ENCODE measurements at places on chromosomes 13 and 19. TPM values are rescaled to one million over a fixed set of nuclear protein-coding genes. Genes with fewer than 3 reads are reported as not detected.

GRCh38 chr19:3192228-3192635, 6.5 kb downstream of the NCLN start:
- peaks cover 6% of the 10 kb centered on the region for H3K4me1 ChIP-seq
- H3K27me3 ChIP-seq: no peaks in the 10 kb centered on the region
- DNase-seq: no peak
- no peak overlapping the region for H3K4me3 ChIP-seq
- H3K27ac ChIP-seq: no peak overlapping the region
- peaks cover 5% of the 10 kb centered on the region for H3K36me3 ChIP-seq

- H3K27ac ChIP-seq: no peak overlapping the region
- no peaks in the 10 kb centered on the region for H3K36me3 ChIP-seq
- no peak for DNase-seq
- H3K27me3 ChIP-seq: no peaks in the 10 kb centered on the region
Observed at GRCh38 chr19:5863030-5863665, 7.2 kb downstream of the FUT5 start.

GRCh38 chr19:8109455-8109854, 39.9 kb downstream of the FBN3 start:
- no peak for DNase-seq
- H3K4me3 ChIP-seq: no peak overlapping the region
- H3K4me1 ChIP-seq: no peaks in the 10 kb centered on the region
- no peak overlapping the region for H3K27ac ChIP-seq

DNA sequence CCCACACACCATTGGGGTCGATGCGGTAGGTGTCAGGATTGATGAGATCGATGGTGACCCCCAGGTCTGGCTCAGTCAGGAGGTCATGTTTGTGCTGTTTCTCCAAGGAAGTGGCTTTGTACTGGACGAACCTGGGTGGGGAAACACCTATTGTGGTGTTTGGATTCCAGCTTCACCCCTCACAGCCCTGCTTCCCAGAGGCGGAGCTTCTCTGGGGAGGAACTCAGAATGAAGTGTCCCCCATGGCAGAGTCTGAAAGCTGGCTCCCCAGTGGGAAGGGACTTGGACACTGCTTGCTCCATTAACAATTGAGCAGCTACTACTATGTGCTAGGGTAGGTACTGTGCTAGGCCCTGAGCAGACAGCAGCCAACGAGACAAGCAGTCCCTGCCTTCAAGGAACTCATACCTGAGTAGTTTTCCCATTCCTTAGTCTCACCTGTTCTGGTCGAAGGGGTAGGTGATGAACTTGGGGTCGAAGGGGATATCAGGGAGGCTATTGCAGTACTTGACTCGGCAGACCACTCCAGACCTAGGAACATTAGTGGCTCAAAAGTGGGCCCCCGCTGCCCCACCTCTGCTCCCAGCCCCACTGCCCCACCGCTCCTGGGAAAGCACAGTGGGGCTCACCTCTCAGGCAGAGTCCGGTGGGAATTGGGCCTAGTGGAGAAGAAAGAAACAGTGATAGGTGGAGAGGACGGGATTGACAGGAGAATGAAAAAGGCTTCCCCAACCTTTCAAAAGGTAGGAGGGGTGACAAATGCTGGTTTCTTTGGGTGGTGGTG, 1.1 kb downstream of the PAF1 start:
- H3K27ac ChIP-seq: peak overlapping the region; percentile 96
- peak overlapping the region; percentile 99 for H3K4me3 ChIP-seq
- DNase-seq: no peak
- H3K27me3 ChIP-seq: no peaks in the 10 kb centered on the region

DNA sequence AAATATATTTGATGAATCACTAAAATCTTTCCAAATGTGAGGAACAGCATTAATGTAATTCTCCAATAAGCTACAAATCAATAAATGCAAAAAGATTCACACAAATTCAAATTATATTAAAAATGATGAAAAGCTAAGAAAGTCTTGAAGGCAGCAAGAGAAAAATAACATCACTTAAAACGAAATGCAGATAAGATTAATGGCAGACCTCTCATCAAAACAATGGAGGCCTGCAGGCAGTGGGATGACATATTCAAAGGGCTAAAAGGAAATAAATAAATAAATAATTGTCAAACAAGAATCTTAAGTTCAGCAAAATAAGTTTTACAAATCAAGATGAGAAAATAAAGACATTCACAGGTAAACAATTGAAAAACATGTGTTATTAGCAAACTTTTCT, 952.1 kb downstream of the SLITRK6 start:
- no peak for DNase-seq
- no peaks in the 10 kb centered on the region for H3K27me3 ChIP-seq
- no peaks in the 10 kb centered on the region for H3K36me3 ChIP-seq
- no peak overlapping the region for H3K4me3 ChIP-seq
- H3K4me1 ChIP-seq: no peaks in the 10 kb centered on the region
- no peak overlapping the region for H3K27ac ChIP-seq

- H3K36me3 ChIP-seq: no peaks in the 10 kb centered on the region
- no peak overlapping the region for H3K27ac ChIP-seq
- H3K27me3 ChIP-seq: no peaks in the 10 kb centered on the region
- H3K4me1 ChIP-seq: no peaks in the 10 kb centered on the region
Observed at GRCh38 chr13:86684402-86684801, 885.2 kb upstream of the SLITRK6 start.

DNA sequence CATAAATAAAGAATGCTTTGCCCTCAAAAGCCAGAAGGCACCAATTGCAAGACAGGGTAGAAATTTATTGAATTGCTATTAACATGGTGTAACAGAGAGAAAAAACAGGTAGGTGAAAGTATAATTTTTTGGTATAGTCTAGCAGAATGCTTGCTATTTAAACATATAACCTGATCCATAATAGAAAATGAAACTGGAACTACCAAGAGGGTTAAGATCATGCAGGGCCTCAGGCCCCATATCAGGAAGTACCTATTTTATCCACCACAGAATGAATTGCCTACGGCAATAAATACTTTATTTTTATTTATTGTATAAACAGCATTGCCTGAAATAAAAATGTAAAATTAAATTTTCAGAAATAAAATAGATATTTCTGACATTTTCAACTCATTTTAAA, 159.5 kb downstream of the PRR20E start:
- no peaks in the 10 kb centered on the region for H3K27me3 ChIP-seq
- no peak overlapping the region for H3K4me3 ChIP-seq
- DNase-seq: no peak
- no peaks in the 10 kb centered on the region for H3K4me1 ChIP-seq
- H3K36me3 ChIP-seq: no peaks in the 10 kb centered on the region

- H3K27ac ChIP-seq: no peak overlapping the region
- DNase-seq: no peak
- H3K27me3 ChIP-seq: no peaks in the 10 kb centered on the region
Observed at GRCh38 chr13:40340368-40341095, 325.9 kb downstream of the FOXO1 start.

DNA sequence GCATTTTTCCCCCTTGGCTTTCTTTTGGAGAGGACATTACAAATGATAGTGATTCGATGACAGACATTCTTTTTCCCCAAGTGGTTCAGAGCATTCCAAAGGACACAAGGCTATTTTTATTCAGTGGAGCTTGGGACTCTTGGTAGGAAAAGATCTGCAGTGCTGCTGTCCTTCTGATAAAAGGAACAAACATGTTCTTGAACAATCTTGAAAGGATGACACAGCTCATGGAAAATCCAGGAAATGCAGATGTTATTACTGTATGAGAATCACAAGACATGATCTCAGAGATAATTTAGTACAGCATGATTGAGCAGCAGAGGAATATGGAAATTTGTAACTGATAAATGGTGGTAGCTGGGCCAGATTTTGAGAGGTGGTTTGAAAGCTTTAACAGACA, 96.2 kb upstream of the RFC3 start:
- H3K4me1 ChIP-seq: peaks cover 21% of the 10 kb centered on the region
- H3K36me3 ChIP-seq: no peaks in the 10 kb centered on the region
- DNase-seq: no peak
- H3K4me3 ChIP-seq: no peak overlapping the region

DNA sequence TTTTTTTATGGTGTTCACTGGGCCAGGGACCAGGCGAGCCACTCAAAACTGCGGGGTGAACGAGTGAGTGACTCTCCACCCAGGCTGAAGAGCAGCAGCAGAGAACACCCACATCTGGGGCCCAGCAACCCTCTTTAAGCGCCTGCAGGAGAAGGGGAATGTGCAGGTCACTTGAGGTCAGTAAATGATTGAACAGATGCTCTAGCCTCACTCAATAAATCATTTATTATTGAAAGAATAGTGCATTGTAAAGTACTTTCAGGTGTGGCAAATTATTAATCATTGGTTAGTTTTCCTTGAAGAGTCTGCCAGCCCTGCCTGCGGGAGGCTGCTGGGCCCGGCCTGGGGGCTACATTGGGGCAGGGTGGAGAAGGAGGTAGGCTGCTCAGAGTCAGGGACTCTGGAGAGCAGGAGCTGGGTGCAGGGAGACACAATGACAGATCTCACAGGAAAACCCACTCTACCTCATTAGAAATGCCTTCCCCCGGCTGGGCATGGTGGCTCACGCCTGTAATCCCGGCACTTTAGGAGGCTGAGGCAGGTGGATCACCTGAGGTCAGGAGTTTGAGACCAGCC, 42.5 kb downstream of the ABCC4 start:
- no peak overlapping the region for H3K4me3 ChIP-seq
- H3K36me3 ChIP-seq: peaks cover 2% of the 10 kb centered on the region
- H3K27ac ChIP-seq: peak overlapping the region; percentile 91
- peaks cover 71% of the 10 kb centered on the region for H3K4me1 ChIP-seq
- no peak for DNase-seq
- no peaks in the 10 kb centered on the region for H3K27me3 ChIP-seq

- H3K27ac ChIP-seq: no peak overlapping the region
- no peak overlapping the region for H3K4me3 ChIP-seq
- H3K27me3 ChIP-seq: no peaks in the 10 kb centered on the region
- DNase-seq: no peak
- no peaks in the 10 kb centered on the region for H3K4me1 ChIP-seq
Observed at GRCh38 chr19:58252102-58252685, 23.5 kb downstream of the ZNF544 start.

DNA sequence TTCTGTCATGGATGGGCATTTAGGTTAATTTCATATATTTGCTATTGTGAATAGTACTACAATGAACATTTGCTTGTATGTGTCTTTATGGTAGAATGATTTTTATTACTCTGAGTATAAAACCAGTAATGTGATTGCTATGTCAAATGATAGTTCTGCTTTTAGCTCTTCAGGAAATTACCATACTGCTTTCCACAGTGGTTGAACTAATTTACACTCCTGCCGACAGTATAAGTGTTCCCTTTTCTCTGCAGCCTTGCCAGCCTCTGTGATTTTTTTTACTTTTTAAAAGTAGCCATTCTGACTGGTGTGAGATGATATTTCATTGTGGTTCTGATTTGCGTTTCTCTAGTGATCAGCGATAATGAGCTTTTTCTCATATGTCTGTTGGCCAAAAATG, 6.5 kb downstream of the SIGLEC7 start:
- H3K27ac ChIP-seq: no peak overlapping the region
- DNase-seq: no peak
- no peaks in the 10 kb centered on the region for H3K36me3 ChIP-seq
- H3K27me3 ChIP-seq: peaks cover 4% of the 10 kb centered on the region
- no peak overlapping the region for H3K4me3 ChIP-seq

GRCh38 chr19:6833166-6833790, 54.1 kb upstream of the ADGRE1 start:
- H3K36me3 ChIP-seq: peaks cover 30% of the 10 kb centered on the region
- no peak overlapping the region for H3K27ac ChIP-seq
- H3K4me1 ChIP-seq: no peaks in the 10 kb centered on the region
- no peaks in the 10 kb centered on the region for H3K27me3 ChIP-seq
- no peak for DNase-seq

- H3K4me3 ChIP-seq: no peak overlapping the region
- H3K4me1 ChIP-seq: no peaks in the 10 kb centered on the region
- no peak overlapping the region for H3K27ac ChIP-seq
- H3K27me3 ChIP-seq: no peaks in the 10 kb centered on the region
- no peak for DNase-seq
Observed at GRCh38 chr13:111859354-111860230, 207.4 kb upstream of the SOX1 start.

DNA sequence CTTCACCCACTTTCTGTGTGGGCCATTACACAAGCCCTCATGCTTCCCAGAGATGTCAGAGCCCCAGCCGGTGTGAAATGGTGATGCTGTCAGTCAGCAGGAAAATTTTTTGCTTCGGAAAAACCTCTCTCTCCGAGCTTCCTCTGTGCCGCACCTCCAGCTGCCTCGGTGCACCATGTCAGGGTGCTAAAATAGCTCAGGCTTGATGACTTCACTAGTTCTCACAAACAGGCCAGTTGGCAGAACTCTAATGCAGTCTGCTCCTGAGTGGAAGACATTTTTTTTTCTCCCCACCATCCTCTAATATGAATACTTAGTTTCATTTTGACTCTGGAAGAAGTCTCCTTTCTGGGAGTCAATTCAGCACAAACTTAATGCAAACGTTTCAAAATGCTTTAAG, 71.3 kb downstream of the KLF12 start:
- no peaks in the 10 kb centered on the region for H3K36me3 ChIP-seq
- peaks cover 27% of the 10 kb centered on the region for H3K4me1 ChIP-seq
- peak overlapping the region; percentile 75 for H3K27ac ChIP-seq

HS6ST3 gene
- total RNA-seq: not detected

ZNF563 gene
- 3.7 TPM for total RNA-seq

DIAPH3 gene
- total RNA-seq: 17.8 TPM

TLE5 gene
- 373 TPM for total RNA-seq

UGGT2 gene
- 17.8 TPM for total RNA-seq

TMEM272 gene
- not detected for total RNA-seq

LHB gene
- 0.46 TPM for total RNA-seq

SEMA6B gene
- total RNA-seq: 0.13 TPM

PSG4 gene
- not detected for total RNA-seq

KIR3DL2 gene
- total RNA-seq: not detected

ZNF837 gene
- 2.1 TPM for total RNA-seq

ZNF497 gene
- total RNA-seq: 0.82 TPM

PSG3 gene
- not detected for total RNA-seq

Data from GM12878 (cell line).